ENCODE measurements at places on chromosomes 11 and 22. TPM values are rescaled to one million over a fixed set of nuclear protein-coding genes. Genes with fewer than 3 reads are reported as not detected.
A peak's percentile ranks its signal among the peaks of the same experiment; 100 is the strongest.

GRCh38 chr22:40739721-40740120 is 60.4 kb downstream of the MCHR1 start:
- DNase-seq: no peak
- no peaks in the 10 kb centered on the region for H3K27me3 ChIP-seq
- peaks cover 7% of the 10 kb centered on the region for H3K4me1 ChIP-seq

GRCh38 chr11:69523453-69523852 is 42.0 kb downstream of the LINC01488 start:
- no peaks in the 10 kb centered on the region for H3K36me3 ChIP-seq
- H3K4me3 ChIP-seq: no peak overlapping the region
- no peak overlapping the region for H3K27ac ChIP-seq
- no peak for DNase-seq
- peaks cover 9% of the 10 kb centered on the region for H3K4me1 ChIP-seq

- peak overlapping the region; percentile 96 for H3K4me3 ChIP-seq
- H3K27ac ChIP-seq: peak overlapping the region; percentile 94
These were observed 1.3 kb downstream of the FADD start for GRCh38 chr11:70204466-70204799.

DNA sequence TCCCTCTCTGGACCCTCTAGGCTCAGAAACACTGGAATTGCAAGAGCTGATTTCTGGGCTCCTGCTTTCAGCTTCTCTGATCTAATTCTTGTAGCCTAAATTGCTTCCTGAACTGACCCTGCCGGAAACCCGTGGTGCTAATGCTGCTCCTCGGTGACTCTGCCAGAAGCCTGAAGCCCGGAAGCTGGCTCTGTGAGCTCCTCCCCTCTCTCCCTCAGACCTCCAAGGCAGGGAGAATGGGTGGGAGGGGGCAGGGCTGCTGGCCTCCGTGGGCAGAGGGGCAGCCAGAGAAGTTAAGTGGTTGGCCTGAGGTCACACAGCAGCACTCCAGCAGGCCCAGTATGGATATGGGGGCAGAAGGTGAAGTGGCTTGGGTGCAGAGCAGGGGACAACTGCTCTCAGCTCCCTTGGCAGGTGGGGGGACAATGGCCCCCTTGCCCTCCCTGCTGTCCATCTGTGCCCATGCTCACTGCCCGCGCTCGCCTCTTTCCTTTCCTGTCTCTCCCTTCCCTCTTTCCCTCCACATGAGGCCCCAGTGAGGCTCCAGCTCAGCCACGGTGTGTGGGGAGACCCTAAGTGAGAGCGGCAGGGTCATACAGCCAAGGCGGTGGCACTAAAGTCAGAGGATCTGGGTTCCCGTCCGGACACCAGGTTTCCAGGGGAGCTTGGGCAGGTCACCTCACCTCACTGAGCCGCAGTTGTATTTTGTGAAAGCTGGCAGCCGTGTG is 16.2 kb downstream of the CAPN5 start:
- H3K36me3 ChIP-seq: no peaks in the 10 kb centered on the region
- no peak overlapping the region for H3K4me3 ChIP-seq
- peaks cover 6% of the 10 kb centered on the region for H3K4me1 ChIP-seq
- DNase-seq: no peak

- H3K36me3 ChIP-seq: no peaks in the 10 kb centered on the region
- no peak for DNase-seq
- peaks cover 18% of the 10 kb centered on the region for H3K4me1 ChIP-seq
- no peak overlapping the region for H3K27ac ChIP-seq
These were observed 240.8 kb upstream of the MTNR1B start for GRCh38 chr11:92728628-92729027.

GRCh38 chr11:10623797-10624761 is 55.6 kb upstream of the LYVE1 start:
- H3K27ac ChIP-seq: no peak overlapping the region
- H3K4me3 ChIP-seq: no peak overlapping the region
- no peaks in the 10 kb centered on the region for H3K36me3 ChIP-seq
- no peak for DNase-seq
- no peaks in the 10 kb centered on the region for H3K27me3 ChIP-seq
- H3K4me1 ChIP-seq: peaks cover 4% of the 10 kb centered on the region

- peak overlapping the region; percentile 53 for H3K27ac ChIP-seq
- no peak for DNase-seq
- no peak overlapping the region for H3K4me3 ChIP-seq
- no peaks in the 10 kb centered on the region for H3K27me3 ChIP-seq
- peaks cover 7% of the 10 kb centered on the region for H3K36me3 ChIP-seq
These were observed 5.6 kb downstream of the SLC35C1 start for GRCh38 chr11:45810431-45811108.

- no peak for DNase-seq
- peaks cover 3% of the 10 kb centered on the region for H3K27me3 ChIP-seq
- no peak overlapping the region for H3K27ac ChIP-seq
- peaks cover 15% of the 10 kb centered on the region for H3K4me1 ChIP-seq
- no peaks in the 10 kb centered on the region for H3K36me3 ChIP-seq
These were observed 19.5 kb upstream of the NAV2 start for GRCh38 chr11:19693146-19693545.

GRCh38 chr11:46200537-46201281 is 76.8 kb upstream of the CREB3L1 start:
- no peak overlapping the region for H3K27ac ChIP-seq
- H3K4me3 ChIP-seq: no peak overlapping the region
- no peaks in the 10 kb centered on the region for H3K4me1 ChIP-seq
- no peaks in the 10 kb centered on the region for H3K36me3 ChIP-seq

- no peaks in the 10 kb centered on the region for H3K36me3 ChIP-seq
- H3K27me3 ChIP-seq: peaks cover 18% of the 10 kb centered on the region
- no peak for DNase-seq
- no peak overlapping the region for H3K27ac ChIP-seq
These were observed 69.2 kb downstream of the ISX start for GRCh38 chr22:35135165-35135564.

GRCh38 chr11:119091178-119091577 is 6.5 kb downstream of the HMBS start:
- H3K4me3 ChIP-seq: no peak overlapping the region
- H3K27ac ChIP-seq: no peak overlapping the region
- peaks cover 17% of the 10 kb centered on the region for H3K36me3 ChIP-seq
- H3K27me3 ChIP-seq: no peaks in the 10 kb centered on the region
- H3K4me1 ChIP-seq: peaks cover 32% of the 10 kb centered on the region

GRCh38 chr11:17013548-17014320 is 480 bp downstream of the PLEKHA7 start:
- H3K4me3 ChIP-seq: peak overlapping the region; percentile 46
- no peak overlapping the region for H3K27ac ChIP-seq
- peaks cover 12% of the 10 kb centered on the region for H3K4me1 ChIP-seq
- peak; percentile 73 for DNase-seq

- H3K4me1 ChIP-seq: peaks cover 21% of the 10 kb centered on the region
- H3K27me3 ChIP-seq: no peaks in the 10 kb centered on the region
- no peak for DNase-seq
These were observed 108.3 kb upstream of the PARVA start for GRCh38 chr11:12269104-12269441.

- H3K27ac ChIP-seq: peak overlapping the region; percentile 90
- peak overlapping the region; percentile 78 for H3K4me3 ChIP-seq
- no peak for DNase-seq
- peaks cover 14% of the 10 kb centered on the region for H3K4me1 ChIP-seq
- H3K36me3 ChIP-seq: no peaks in the 10 kb centered on the region
- no peaks in the 10 kb centered on the region for H3K27me3 ChIP-seq
These were observed 69.7 kb upstream of the BMAL1 start for GRCh38 chr11:13207665-13208594.

GRCh38 chr22:44276041-44276440 is 36.7 kb downstream of the SHISAL1 start:
- H3K27me3 ChIP-seq: peaks cover 28% of the 10 kb centered on the region
- H3K36me3 ChIP-seq: no peaks in the 10 kb centered on the region
- no peak overlapping the region for H3K27ac ChIP-seq
- DNase-seq: no peak
- no peak overlapping the region for H3K4me3 ChIP-seq

- H3K4me3 ChIP-seq: no peak overlapping the region
- H3K4me1 ChIP-seq: peaks cover 4% of the 10 kb centered on the region
- H3K27ac ChIP-seq: no peak overlapping the region
These were observed 23.1 kb downstream of the MB start for GRCh38 chr22:35593891-35594470.

DNA sequence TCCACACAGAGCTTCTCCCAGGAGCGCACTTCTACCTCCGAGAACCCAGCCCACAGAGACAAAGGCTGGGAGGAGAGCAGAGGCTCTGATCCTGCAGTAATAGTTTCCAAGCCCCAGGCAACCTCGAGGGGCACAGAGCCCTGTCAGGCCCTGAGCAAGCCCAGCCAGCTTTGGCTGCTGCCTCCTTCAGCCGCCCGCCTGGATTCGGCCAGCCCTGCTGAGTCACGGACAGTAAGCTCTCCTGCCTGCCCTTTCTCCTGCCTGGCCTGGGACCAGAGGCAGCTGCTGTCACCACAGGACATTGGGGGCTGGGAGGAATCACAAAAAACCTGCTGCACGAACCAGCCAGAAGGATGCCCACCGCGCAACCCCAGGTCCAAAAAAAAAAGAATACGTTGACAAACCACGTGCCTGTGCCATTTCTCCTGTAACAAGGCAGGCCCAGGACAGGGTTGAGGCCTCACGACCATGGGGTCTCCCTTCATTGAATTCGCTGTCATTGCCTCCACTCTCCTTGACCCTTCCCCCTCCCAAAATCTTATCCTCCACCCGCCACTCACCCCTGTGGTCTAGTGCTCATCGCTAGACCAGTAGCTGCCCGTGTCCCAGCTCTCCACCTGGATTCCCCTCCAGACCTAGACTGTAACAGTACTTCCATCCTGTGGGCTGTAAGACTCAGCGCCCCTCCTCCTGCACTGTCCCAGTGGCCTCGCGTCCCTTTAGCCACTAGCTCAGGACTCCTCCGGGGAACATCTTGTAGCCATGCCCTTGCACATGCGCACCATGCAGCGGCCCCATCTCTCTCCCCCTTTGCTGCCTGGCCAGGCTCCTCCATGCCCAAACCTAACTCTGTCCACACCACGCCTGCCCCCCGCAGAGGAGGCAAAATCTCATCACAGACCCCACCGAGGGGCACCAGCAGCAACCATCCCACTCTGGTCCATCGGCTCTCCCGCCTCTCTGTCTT is 7.4 kb upstream of the SLC22A12 start:
- no peak for DNase-seq
- H3K4me1 ChIP-seq: no peaks in the 10 kb centered on the region

- H3K4me3 ChIP-seq: no peak overlapping the region
- peaks cover 6% of the 10 kb centered on the region for H3K4me1 ChIP-seq
- H3K27ac ChIP-seq: peak overlapping the region; percentile 34
- H3K36me3 ChIP-seq: no peaks in the 10 kb centered on the region
- peak; percentile 43 for DNase-seq
These were observed 137.8 kb downstream of the KIRREL3 start for GRCh38 chr11:126862664-126863243.

DNA sequence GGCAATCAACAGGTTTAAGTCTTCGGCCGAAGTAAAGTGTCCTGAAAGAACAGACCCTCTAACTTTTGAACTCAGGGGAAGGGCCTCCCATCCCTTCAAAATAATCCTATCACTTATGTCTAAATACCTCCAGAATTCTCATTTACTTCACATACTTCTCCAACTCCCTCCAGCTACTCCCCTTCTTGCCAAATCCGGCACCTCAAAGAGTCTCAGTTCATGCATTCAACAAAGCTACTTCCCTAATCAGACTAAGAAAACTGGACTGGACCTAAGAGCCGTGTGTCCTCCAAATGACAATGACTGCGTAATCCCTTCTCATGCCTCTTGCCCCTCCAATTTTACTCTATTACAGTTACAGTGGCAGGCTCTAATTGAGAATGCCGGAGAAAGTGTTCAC is 1.3 kb downstream of the DDB1 start:
- peaks cover 27% of the 10 kb centered on the region for H3K36me3 ChIP-seq
- H3K4me1 ChIP-seq: peaks cover 38% of the 10 kb centered on the region
- DNase-seq: no peak

GRCh38 chr11:119094816-119095065 is 6.9 kb downstream of the DPAGT1 start:
- peak overlapping the region; percentile 76 for H3K27ac ChIP-seq
- peak overlapping the region; percentile 93 for H3K4me3 ChIP-seq
- H3K36me3 ChIP-seq: peaks cover 33% of the 10 kb centered on the region
- peaks cover 26% of the 10 kb centered on the region for H3K4me1 ChIP-seq

- no peak overlapping the region for H3K4me3 ChIP-seq
- H3K36me3 ChIP-seq: peaks cover 10% of the 10 kb centered on the region
- no peak for DNase-seq
- peaks cover 18% of the 10 kb centered on the region for H3K4me1 ChIP-seq
These were observed 6.5 kb downstream of the PPFIBP2 start for GRCh38 chr11:7520011-7520942.

DNA sequence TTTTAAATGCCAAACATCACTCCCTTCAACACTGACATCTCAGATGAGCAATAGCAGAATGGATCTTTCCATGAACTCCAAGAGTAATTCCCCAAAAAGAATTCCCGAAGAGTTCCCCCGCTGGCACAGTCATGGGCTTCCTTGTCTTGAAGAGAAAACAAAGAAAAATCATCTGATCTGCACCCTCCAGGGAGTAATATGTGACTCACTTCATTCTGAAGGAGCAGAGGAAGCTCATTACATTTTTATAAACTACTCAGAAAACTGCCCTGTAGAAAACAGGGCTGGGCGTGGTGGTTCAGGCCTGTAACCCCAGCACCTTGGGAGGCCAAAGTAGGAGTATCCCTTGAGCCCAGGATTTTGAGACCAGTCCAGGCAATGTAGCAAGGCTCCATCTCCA is 35.7 kb downstream of the CELSR1 start:
- H3K27ac ChIP-seq: peak overlapping the region; percentile 20
- no peaks in the 10 kb centered on the region for H3K27me3 ChIP-seq
- H3K4me3 ChIP-seq: peak overlapping the region; percentile 18
- H3K4me1 ChIP-seq: peaks cover 30% of the 10 kb centered on the region
- H3K36me3 ChIP-seq: no peaks in the 10 kb centered on the region

GRCh38 chr11:120575461-120575860 is 63.9 kb downstream of the GRIK4 start:
- H3K27ac ChIP-seq: no peak overlapping the region
- no peak overlapping the region for H3K4me3 ChIP-seq
- H3K36me3 ChIP-seq: no peaks in the 10 kb centered on the region
- peaks cover 71% of the 10 kb centered on the region for H3K27me3 ChIP-seq
- DNase-seq: no peak
- no peaks in the 10 kb centered on the region for H3K4me1 ChIP-seq

Gene APOL5
- total RNA-seq: not detected

Gene HORMAD2
- total RNA-seq: 0.43 TPM

Gene C22orf23
- 0.70 TPM for total RNA-seq

Gene RFPL3
- total RNA-seq: 0.24 TPM

Gene LRRC74B
- not detected for total RNA-seq

Gene TRIM6
- 7.5 TPM for total RNA-seq

Gene OR8A1
- total RNA-seq: not detected

Gene OR52I1
- total RNA-seq: not detected

Gene IGF2
- total RNA-seq: 2,350 TPM

Gene POLD3
- total RNA-seq: 32.9 TPM

Gene HEPACAM
- 0.43 TPM for total RNA-seq

Gene APOBEC3G
- 5.6 TPM for total RNA-seq

Gene F2
- 12.1 TPM for total RNA-seq

Gene CALCA
- 0.86 TPM for total RNA-seq

Gene C2CD2L
- 10.7 TPM for total RNA-seq

Gene OOSP4A
- not detected for total RNA-seq

Gene GPR83
- total RNA-seq: 0.36 TPM

Gene CYB5R2
- total RNA-seq: 23.2 TPM

Gene HBE1
- total RNA-seq: not detected
